ENCODE measurements at places on chromosomes 2 and 18.

DNA sequence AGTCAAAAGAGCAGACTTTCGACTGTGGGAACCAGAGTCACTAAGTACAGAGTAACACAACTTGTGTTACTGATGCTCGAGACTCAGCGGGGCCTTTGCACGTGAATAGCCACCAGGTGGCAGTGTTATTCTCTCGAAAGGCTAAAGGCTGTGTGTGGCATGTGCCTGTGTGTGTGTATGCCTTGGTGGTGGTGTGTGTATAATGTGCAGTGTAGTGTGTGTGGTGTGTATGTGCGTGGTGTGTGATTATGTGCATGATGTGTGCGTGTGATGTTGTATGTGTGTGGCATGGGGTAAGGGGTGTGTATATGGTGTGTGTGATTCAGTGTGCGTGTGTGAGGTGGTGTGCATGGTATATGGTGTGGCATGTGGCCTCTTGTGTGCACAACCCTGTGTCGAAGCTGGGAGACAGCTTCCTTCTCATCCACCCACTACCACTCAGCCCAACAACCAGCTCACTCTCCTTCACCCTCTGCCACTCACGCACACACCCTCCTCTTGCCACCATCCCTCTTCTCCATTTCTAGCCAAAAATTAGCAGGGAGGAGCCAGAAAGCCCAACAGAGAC, 83.0 kb upstream of the ZNF532 start:
- peak; percentile 40 for DNase-seq

DNA sequence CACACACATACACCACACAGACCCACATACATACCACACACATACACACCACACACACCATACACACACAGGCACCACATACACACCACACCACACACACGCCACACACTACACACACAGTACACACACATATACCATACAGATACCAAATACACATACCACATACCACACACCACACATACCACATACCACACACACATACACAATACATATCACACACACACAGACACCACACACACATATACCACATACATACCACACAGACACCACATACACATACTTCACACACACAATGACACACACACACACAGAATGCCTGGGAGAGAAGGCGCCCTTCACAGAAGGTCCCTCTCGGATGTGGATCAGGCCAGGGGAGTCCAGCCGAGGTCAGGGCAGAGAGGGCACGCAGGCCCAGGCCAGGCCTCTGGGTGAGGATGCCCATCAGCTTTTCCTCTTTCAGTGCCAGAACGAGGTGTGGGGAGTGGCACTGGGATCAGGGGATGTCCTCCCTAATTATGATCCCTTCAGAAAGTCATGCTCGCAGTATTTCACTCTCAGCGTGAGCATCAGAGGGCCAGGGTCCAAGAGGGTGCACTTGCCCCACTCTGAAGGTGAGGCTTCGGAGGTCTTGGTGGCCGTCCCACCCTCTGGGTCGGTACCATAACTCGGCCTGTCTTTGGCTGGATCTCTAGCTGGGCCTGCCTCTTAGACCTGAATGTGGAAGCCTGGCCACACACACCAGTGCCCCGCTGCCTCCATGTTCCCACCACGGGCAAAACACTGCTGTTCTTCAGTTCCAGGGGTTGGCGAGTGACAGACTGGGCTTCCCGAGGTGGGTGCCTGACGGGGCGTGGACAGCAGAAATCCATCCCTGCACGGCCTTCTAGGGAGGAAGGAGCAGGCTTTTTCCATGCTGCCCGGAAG, 70.6 kb upstream of the ODC1 start:
- DNase-seq, result no peak

DNA sequence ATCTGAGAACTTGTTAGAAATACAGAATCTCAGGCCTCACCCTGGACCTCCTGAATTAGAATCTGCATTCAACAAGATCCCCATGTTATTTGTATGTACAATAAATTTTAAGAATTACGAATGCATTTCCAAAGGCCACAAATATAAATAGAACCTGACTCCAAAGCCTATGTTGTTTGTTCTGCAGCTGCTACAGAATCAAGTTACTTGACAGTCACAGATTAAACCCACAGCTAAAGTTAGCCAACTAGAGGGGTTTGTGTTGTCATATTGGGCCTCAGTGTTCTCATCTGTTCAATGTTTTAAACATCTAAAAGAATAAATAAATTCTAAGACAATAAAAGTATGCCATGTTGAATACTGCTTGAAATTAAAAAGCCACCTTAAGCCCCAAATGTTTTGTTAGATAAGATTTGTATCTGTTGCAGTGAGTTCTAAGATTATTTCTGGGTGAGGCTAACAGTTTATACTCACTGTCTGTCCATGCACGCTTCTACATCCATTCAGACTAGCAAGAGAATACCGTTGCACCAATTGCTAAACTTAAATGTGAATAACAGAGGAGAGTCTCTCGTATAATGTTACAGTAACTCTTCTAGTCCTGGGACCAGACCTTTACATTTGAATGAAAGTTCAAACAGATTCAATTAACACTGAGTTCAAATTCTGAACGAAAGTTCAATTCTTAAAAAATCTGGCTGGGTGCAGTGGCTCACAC, 200.4 kb downstream of the MEMO1 start:
- no peak for DNase-seq

- no peak for DNase-seq
Observed at GRCh38 chr2:32136097-32136496, 29.6 kb upstream of the SLC30A6 start.

GRCh38 chr2:10551496-10551895, 103.4 kb upstream of the ODC1 start:
- no peak for DNase-seq

- no peak for DNase-seq
Observed at GRCh38 chr2:185202945-185203528, 535.6 kb upstream of the FSIP2 start.

- no peak for DNase-seq
Observed at GRCh38 chr2:37602040-37602439, 69.4 kb downstream of the CDC42EP3 start.

DNA sequence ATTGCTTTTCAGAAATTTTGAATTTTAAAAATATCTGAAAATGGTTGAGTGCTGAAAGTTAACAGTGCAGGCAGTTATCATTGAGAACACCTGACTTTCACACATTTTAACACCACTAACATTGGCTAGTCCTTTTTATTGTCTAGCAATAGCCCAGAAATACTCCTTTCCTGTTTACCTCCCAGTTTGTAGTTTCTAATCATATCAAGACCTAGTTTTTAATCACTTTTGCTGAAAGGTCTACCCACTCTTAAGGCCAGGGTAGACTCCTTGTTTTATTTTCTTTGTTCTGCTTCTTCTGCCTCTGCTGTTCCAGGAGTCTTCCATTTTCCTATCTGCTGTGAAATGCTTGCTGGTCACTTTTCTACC, 72.1 kb downstream of the UBE2E3 start:
- no peak for DNase-seq

DNA sequence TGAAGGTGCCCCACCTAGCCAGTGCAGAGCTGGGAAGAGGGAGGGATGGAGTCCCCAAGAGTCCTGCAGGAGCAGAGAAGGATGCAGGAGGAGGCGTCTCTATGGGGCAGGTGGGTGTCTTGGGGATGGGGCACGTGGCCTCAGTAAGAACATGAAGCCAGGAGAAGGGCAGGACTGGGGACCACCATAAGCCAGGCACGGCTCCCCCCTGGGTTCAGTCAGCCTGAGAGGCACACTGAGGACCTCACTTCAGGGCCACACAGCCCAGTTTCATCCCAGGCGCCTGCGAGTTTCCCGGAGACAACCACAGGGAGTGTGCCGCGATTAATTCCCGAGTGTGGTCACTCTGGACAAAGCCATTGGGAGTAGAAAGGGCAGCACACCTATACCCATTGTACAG, 120.3 kb downstream of the GYPC start:
- DNase-seq, result no peak

DNA sequence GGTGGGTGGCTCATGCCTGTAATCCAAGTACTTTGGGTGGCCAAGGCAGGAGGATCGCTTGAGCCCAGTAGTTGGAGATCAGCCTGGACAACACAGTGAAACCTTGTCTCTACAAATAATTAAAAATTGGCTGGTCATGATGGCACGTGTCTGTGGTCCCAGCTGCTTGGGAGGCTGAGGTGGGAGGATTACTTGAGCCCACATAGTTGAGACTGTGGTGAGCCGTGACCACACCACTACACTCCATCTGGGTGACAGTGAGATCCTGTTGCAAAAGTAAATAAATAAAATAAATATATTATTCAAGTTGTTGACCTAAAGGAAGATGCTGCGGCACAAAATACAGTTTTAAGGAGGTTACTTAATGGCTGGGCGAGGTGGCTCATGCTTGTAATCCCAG, 72.7 kb downstream of the LAMA3 start:
- no peak for DNase-seq

GRCh38 chr2:195520671-195521155, 136.3 kb upstream of the SLC39A10 start:
- DNase-seq, result no peak

DNA sequence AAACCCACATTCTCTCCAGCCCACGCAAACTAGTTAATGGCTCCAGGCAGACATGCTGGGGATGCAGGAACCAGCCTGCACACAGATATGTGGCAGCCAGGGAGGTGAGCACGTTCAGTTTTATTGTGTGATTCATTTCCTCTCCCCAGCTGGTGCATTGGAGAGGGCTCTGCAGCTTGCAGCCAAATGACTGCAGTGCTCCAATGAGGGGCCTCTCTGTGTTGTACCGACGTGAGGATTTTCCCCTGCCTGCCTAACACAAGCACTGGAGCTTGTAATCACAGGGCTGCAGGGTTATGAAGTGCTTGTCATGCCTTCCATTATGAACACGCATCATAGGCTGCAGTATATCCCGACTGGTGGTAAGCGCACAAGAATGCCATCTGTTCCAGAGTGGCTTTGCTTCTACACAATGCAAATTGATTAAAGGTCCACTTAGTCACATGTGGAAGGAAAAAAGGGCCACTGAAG, 92.3 kb upstream of the THUMPD2 start:
- DNase-seq, result no peak

DNA sequence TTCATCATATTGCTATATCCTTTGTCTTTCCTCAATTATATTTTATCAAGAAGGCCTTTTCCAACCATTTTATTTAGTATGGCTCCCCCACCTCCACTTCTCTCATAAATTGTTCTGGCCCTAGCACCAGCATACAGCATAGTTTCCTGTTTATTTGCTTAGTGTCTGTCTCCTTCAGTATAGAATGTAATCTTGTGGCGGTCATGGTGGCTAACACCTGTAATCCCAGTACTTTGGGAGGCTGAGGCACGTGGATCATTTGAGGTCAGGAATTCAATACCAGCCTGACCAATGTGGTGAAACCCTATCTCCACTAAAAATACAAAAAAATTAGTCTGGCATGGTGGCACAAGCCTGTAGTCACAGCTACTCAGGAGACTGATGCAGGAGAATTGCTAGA, 39.6 kb upstream of the CLASP1 start:
- DNase-seq, result no peak

DNA sequence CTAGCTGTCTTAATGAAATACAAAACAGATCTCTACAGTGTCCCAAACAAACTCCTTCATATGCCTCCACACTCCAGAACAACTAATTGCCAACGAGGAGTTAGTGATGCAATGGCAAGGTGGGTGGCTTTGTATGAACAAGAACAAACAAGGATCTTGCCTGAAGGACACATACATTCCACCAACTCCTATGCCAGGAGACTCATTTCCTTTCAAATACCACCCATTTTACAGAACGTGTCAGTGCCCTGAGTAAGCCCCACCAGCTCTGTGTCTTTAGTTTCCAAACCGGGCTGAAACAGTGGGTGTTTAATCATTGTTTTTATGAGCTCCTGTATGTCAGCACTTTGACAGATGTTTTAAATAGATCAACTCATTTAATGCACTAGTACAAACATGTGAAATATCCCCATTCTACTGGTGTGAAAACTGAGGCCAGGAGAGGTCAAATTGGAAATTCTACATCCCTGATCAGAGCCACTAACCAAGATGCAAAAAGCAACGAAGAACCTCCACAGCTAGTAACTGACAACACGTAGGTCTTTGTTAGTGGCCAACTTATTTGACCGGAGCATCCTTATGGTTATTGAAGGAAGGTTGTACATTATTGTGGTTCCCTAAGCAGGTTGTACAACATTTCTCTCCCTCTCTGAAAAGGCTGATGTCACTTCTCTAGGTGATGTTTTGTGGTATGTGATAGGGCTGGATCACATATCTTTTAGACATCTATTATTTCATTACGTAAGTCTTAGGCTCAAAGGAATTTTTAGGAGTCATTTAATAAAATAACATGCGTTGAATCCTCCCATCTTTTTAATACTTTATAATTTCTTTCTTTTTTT, 534.9 kb upstream of the TNP1 start:
- DNase-seq, result no peak

DNA sequence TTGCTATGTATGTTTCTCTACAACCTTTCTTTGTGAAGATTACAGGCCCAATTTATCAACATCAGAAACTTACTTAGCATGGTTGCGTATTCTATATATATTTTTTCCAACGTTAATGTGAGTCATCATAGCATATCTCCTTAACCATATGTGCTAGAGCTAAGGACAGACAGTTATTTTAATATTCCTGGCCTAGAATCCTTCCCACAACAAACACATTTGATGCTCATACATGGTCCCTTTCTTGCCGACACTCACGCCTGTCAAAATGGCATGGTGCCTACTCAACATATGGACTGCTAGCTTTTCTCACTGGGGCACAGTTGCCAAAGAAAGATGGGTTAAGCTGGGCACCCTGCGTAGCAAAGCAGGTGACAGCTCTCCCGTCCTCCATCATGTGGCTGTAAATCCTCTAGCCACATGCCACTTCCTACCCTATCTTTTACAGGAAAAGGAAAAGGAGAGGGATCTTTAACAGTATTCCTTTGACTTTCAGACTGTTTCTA, 75.2 kb upstream of the GALNT5 start:
- DNase-seq, result no peak

DNA sequence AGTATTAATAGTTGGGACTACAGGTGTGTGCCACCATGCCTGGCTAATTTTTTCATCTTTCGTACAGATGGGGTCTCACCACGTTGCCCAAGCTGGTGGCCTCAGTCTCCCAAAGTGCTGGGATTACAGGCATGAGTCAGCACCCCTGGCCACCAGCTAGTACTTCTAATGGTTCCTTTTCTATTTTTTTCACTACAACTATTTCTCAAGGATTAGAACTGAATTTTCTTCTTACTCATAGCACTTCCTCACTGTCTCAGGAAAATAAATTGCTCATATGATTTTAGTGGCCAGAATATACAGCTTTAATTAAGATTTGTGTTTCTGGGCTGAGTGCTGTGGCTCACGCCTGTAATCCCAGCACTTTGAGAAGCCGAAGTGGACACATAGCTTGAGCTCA, 43.2 kb upstream of the SOS1 start:
- no peak for DNase-seq

GRCh38 chr2:233165895-233166661, 85.4 kb upstream of the ATG16L1 start:
- DNase-seq, result no peak

DNA sequence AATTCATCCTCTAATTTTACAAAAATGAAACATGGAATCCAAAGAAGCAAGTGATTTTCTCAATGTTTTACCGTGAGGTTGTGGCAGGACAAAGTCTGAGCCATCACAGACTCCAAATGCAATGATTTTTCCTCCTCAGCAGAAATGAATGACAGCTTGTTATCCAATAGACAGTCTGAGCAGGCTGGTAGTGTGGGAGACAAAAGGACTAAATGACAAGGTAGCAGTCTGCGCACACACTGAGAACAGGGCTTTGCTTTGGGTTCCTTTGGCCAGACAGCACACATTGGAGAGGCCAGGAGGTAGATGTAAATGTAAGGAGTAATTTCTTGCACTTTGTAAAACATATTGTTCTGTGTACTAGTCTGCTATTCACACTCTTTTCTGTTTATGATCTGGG, 50.3 kb upstream of the RGPD4 start:
- no peak for DNase-seq

GRCh38 chr2:84302513-84303412, 156.3 kb downstream of the SUCLG1 start:
- DNase-seq, result peak; percentile 9
